ENCODE measurements at places on chromosomes 1 and 21.

- DNase-seq: no peak
Measured at GRCh38 chr1:47727051-47727696, 270.0 kb downstream of the TRABD2B start.

DNA sequence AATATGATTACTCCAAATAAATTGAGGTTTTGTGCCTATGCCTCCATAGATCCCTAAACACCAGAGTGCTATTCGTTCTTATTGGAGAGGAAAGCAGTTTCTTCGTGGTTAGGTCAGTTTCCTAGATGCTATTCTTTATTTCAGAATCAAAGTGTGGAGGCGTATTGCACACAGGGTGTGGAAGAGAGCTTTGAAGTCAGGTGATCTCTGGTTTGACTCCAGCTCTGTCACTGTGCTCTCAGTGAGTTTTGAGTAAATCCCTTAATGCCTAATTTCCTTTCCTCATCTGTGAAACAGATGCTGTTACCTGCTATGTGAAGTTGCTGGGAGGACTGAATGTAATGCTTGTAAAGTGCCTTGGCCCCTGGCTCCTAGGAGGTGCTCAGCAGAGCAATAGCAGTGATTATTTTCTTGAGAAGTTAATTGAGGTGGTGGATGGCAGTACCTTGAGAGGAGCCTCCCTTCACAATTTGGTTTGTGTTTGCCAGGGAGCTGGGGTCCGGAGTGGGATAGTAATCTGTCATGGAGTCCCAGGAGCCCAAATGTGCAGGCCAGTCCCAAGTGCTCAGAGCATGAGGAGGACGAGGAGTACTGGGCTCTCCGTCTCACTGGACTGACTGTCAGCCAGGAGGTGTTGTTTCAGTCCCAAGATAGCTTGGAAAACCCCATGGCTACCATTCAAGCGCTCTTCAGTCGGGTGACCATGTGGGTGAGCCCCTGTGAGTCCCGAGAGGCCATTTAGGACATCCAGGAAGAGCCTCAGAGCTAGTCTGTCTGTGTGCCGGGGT lies 14.9 kb downstream of the NTPCR start:
- DNase-seq: no peak

DNA sequence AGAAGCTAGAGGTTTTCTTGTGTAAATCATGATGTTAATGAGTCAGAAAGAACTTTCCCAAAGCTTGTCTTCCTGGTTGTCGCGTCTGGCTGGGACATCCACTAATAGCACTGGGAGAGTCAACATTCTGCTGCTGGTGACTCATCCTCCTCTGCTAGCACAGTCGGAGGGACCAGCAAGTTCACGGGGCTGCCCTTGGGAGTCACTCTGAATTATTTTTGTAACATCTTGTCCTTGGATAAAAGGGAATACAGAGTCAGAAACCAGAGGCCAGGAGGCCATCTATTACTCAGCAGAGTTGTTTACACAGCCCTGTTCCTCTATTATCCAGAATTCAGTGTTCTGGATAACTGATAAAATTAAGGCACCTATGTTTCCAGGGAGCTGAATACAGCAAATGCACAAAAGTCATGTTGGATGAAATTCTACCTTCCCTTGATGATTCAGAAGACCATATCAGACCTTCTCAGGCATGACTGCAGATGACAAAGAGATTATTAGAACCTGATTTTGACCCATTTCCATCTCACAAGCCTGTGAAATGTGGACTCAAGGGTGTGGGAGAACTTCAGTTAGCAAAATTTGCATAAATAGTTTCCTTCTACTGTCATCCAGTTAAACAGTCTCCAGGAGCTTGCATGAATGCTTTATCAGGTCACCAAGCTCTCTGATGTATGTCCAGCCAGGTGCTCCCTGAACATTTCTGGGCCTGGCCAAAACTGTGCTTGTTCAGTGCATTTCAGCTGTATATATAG lies 68.1 kb downstream of the JAK1 start:
- peak; percentile 88 for DNase-seq

DNA sequence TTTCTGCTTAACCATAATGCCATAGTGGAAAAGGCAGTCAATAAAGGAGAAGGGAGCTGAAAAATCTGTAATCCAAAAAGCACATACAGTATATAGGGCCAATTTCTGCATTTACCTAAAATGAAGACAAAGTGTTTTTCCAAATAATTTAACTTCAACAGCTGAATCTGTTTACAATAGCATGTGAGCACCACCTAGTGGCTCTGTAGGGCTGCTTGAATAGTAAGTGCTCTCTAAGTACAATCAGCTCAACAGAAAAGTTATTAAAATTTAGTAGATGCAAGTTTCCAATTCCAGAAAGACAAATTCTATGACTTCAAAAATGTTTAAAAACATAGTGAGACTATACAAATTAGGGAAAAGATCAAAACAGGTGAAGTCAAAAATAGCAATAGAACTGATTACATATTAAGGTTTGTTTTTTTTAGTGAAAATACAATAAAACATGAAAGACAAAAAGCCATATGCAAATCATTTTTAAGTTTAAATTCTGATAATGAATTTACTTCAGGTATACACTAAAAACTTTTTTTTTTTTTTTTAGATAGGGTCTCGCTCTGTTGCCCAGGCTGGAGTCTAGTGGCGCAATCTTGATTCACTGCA lies 220.0 kb downstream of the SETD4 start:
- peak; percentile 65 for DNase-seq

GRCh38 chr1:240385551-240385950 lies 226.4 kb downstream of the GREM2 start:
- DNase-seq: no peak

DNA sequence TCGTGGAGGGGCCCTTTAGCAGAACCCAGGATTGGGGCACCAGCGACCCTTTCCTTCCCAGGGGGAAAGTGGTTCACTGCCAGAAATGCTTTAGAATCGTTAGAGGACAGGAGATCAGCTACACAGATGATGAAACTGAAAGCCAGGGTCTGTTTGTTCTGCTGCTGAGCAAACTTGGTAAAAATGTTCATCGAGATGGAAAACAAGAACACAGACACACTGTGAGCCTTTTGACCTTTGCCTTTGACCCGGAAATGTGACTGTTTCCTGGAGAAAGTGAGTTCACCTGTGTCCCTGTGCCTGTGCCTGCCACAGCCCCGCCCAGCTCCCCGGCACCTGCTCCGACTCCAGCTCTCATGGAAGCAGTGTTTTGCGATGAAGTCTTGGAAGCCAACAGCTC lies 234.3 kb downstream of the CAMTA1 start:
- no peak for DNase-seq

DNA sequence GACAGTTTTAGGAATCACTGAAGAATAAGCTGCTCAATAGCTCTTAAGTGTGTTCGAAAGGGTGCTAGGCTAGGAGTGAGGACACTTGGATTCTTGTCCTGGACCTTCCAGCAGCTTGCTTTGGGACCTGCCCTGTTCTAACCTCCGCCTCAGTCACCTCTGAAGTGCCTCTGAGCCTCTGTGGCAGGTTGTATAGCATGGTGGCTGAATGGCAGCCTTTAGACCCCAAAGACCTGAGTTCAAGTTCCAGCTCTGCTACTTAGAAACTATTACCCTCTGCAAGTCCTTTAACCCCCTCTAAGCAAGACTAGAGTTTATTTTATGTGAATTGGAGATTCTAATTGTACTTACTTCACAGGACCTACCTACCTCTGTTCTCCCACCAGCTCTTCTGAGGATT lies 81.5 kb downstream of the RRAGC start:
- DNase-seq: no peak

- no peak for DNase-seq
Measured at GRCh38 chr21:42679319-42680057, 26.1 kb downstream of the PDE9A start.

DNA sequence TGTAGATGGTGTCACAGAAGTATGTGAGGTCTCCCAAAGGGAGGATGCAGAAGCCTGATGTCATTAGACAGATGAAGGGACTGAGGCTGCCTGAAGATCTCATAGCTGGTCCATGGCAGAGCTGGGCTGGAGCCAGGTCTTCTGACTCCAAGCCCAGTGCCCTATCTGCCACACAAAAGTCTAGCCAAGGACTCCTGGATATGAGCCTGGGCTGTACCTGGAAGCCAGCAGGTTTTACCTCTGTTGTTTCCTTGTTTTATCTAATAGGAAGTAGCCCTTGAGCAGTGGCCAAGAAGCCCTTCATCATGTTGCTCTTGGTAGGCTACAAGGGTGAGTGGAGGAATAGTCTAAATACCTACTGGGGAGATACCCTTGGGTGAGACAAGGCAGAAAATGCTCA lies 74.4 kb upstream of the SLC44A3 start:
- no peak for DNase-seq

DNA sequence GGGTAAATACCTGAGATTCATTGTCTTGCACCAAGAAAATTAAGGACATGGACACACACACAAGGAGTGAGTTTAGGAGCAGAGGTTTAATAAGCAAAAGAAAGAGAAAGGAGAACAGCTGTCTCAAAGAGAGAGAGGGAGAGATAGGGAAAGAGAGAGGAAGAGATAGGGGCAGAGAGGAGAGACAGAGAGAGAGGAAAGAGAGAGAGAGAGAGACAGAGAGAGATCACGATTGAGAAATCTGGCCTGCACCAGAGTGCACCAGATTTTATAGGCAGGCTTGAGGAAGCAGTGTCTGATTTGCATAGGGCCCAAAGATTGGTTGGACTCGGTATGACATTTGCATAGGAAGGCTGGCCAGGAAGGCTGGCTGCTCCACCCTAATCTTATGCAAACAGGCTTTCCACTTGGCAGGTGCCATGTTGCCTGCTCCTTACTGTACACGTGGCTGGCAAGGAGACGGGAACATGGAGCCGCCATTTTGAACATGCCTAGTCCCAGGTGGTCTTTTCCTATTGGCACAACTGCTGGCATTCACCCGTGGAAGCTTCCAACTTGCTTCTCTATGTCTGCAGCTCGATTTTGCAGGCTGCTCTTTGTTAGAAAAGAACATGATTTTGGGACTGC lies 419.9 kb downstream of the ZP4 start:
- DNase-seq: no peak

- no peak for DNase-seq
Measured at GRCh38 chr1:1429671-1430073, 5.8 kb upstream of the VWA1 start.

- DNase-seq: no peak
Measured at GRCh38 chr1:220890602-220891001, 11.4 kb downstream of the HLX start.

- no peak for DNase-seq
Measured at GRCh38 chr1:21946836-21947587, 9.9 kb upstream of the HSPG2 start.

GRCh38 chr21:27513825-27514224 lies 546.9 kb upstream of the ADAMTS5 start:
- no peak for DNase-seq

DNA sequence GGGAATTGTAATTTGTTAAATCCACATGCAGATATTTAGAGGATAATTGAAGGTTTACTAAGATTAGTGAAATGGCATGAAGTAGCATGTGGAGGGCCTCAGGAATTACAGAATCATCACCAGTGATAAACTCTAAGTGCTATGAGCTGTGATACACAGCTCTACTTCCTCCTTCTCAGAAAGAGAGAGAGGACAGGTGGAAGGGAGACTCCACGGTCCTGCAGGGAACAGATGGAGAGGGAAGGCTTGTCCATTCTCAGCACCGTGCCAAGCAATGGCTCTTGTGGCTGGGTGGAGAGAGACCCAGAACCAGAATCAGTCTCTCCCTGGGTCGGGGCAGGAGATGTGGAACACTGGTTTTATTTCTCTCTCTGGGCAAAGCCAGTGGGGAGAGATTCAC lies 27.8 kb upstream of the LYPD8 start:
- no peak for DNase-seq

GRCh38 chr1:183166454-183166853 lies 19.6 kb upstream of the LAMC2 start:
- DNase-seq: no peak

GRCh38 chr1:87045761-87046304 lies 131.4 kb downstream of the HS2ST1 start:
- no peak for DNase-seq

GRCh38 chr1:216960716-216961115 lies 237.5 kb upstream of the ESRRG start:
- DNase-seq: no peak

DNA sequence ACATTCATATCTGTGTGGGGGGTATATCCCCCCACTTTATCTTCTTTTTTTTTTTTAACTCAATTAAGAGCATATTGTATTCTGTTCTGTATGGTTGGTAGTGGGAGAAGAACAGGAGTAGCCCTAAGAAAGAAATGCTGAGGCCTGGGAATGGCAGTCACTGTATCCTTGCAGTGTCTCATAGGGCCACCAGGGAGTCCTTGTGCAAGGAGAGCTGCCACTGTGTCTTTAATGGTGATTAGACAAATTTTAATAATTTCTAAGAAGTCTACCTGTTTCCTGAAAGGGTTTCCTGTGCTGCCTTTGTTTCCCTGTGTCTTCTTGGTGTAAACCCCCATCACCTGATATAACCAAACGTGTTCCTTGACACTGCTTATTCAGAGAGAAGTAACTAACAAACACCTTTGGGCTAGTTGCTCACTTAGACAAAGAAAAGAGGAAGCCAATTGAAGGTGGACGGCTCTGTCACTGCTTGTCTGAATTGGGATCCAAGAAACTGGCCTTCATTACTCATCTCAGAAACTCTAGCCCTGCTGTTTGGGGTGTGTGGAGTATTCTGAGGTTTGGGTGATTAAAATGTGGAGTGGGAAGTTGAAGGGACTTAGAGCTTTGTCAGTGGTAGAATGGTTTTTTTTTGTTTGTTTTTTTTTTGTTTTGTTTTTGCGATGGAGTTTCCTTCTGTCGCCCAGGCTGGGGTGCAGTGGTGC lies 15.2 kb downstream of the GIPC2 start:
- no peak for DNase-seq

DNA sequence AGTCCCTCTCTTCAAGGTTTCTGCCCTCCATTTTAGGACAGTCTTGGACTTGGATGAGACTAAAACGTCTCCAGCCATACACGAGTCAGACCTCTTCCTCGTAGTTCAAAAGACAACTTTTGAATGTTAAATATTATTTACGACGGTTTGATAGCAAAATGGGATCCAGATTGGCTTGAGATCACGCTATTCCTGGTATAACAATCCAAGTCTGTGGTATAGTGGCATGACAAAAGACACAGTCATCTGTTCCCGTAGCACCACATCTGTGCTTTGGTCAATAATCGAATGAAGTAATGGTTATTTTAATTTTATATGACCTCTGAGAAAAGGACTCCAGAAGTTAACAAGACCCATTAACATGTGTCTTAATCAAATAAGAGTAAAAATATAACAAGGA lies 7.0 kb downstream of the PCP4 start:
- no peak for DNase-seq

DNA sequence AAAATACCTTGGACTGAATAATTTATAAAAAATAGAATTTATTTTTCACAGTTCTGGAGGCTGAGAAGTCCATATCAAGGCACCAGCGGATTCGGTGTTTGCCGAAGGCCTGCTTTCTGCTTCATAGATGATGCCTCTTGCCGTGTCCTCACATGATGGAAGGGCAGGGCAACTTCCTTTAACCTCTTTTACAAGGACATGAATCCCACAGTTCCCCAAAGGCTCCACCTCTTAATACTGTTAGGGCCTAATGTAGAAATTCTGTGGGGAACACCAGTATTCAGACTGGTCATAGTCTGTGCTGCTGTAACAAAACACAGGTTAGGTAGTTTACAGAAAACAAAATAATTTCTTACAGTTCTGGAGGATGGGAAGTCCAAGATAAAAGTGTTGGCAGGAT lies 25.9 kb downstream of the DYRK1A start:
- no peak for DNase-seq

GRCh38 chr1:214966346-214966745 lies 116.2 kb upstream of the KCNK2 start:
- DNase-seq: no peak
